ENCODE measurements at places on chromosomes 16 and 17. TPM values are rescaled to one million over a fixed set of nuclear protein-coding genes. Genes with fewer than 3 reads are reported as not detected.

DNA sequence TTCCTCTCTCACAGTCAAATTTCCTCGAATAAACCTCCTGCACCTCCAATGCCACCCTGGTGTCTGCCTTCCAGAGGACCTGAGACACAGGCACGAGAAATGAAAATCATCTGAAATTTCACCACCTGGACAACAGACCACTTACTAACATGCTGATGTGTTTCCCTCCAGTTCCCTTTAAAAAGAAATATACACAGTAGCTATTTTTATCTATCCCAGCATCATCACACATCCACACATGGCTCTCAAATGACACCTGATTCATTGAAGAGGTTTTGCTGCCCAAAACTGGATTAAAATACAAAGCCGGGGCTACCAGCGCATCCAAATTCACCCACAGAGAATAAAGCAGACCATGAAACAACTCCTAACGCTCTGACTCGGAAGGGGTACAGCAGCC, 13.9 kb downstream of the ELAC2 start:
- DNase-seq = no peak
- no peaks in the 10 kb centered on the region for H3K4me1 ChIP-seq
- H3K27ac ChIP-seq = no peak overlapping the region
- no peak overlapping the region for H3K4me3 ChIP-seq
- no peaks in the 10 kb centered on the region for H3K36me3 ChIP-seq

DNA sequence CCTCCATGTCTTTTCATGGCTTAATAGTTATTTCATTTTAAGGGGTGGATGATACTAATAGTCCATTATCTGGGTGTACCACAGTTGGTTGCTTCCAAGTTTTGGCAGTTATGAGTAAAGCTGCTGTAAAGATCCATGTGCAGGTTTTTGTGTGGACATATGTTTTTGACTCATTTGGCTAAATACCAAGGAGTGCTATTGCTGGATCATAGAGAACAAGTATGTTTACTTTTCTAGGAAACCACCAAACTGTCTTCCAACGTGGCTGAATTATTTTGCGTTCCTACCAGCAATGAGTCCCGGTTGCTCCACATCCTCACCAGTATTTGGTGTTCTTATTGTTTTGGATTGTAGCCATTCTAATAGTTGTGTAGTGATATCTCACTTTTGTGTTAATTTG, 181.9 kb downstream of the SPECC1 start:
- H3K27ac ChIP-seq = no peak overlapping the region
- peaks cover 3% of the 10 kb centered on the region for H3K36me3 ChIP-seq
- no peaks in the 10 kb centered on the region for H3K4me1 ChIP-seq
- no peak for DNase-seq

DNA sequence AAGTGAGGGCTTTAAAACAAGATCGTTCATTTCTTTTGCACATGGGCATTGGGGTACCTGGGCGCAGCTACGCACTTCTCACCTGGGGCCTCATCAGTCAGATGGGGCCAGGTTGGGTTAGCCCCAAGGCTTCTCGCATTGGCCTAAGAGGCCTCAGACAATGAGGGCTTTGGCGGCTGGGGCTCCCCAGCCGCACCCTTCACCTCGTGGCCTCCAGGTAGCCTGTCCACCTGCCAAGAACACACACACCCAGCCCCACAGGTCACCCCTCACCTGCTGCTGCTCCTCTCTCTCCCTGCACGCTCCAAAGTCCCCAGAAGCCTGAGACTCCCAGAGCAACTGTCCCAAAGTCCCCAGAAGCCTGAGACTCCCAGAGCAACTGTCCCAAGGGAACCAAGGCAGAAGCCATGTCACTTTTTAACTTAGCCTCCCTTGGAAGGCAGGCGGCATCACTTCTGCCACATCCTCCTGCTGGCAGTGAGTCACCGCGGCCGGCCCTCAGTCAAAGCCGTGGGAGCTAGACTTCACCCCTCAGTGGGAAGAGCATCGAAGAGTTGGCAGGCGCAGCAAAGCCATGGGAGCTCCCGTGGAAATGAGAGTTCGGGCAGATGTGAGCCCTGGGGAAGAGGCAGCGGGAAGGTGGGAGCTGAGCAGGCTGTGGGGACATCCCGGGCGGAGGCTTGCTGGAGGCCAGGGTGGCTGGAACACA, 78.9 kb upstream of the PLCG2 start:
- H3K27ac ChIP-seq = no peak overlapping the region
- no peaks in the 10 kb centered on the region for H3K36me3 ChIP-seq
- no peaks in the 10 kb centered on the region for H3K27me3 ChIP-seq
- no peak overlapping the region for H3K4me3 ChIP-seq

DNA sequence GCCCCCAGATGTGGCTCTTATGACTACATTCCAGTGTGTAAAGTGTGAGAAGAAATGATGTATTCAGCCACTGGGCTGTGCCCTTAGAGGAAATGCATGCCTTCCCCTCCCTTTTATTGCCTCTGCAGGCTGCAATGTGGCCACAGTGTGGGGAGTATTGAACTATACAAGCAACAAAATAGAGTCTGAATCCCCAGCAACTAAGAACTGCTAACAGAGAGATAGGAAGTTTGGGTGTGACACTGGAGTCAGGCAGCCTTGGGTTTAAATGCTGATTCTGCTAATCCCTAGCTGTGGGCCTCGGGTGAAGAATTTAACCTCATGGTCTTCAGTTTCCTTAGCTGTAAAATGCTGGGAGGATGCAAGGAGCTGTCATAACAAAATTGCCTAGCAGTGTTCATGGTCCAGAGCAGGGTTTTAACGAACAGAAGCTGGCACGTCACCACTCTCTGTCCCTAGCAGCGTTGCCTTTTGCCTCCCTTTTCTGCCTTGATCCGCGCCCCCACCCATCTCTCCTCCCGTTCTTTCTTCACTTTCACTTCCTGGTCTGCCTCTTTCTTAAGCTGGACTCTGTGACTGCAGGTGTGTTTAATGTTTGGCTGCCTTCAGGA, 50.3 kb downstream of the KPNA2 start:
- H3K27me3 ChIP-seq = no peaks in the 10 kb centered on the region
- H3K36me3 ChIP-seq = no peaks in the 10 kb centered on the region
- no peak overlapping the region for H3K4me3 ChIP-seq
- no peak for DNase-seq
- H3K27ac ChIP-seq = no peak overlapping the region

GRCh38 chr16:14667347-14668266, 26.5 kb downstream of the PLA2G10 start:
- no peaks in the 10 kb centered on the region for H3K4me1 ChIP-seq
- H3K27ac ChIP-seq = no peak overlapping the region
- H3K36me3 ChIP-seq = peaks cover 14% of the 10 kb centered on the region

DNA sequence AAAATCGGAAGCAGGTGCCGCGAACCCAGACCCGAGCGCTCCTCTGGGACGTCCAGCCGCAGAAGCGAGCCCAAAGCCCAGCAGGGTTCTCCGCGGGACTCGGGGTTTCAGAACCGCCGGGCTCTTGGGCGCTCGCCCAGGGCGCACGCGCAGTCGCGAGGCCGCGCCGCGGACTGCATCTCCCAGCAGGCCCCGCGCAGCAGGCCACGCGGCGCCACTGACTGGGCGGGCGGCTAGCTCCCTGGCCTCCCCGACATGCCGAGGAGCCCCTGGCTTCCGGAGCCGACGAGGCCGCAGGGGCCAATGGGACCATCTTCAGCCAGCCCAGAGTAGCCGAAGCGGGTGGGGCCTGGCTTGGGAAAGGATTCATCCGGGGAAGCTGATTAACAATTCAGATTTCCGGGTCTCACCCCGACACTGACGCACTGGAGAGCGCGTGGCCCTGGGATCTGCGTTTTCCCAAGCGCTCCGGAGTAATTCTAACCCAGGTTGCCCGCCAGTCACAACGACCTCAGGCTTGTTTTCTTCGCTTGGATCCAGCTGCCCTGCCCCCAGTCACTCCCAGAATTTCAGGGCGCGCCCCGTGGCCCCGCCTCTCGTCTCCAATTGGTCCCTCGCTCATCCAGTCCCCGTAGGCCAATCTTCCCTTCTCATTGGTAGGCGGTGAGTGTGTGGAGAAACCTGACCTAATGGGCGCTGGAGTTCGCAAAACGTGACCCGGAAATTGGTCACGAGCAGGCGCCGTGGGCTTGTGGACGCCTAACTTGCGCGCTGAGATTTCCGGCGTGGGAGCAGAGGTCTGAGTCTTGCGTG, at the start of gene ZNF263:
ZNF263 (plus strand) TSS at position 762 of the 813 bp plus-strand sequence. CDS start 328 bp downstream, outside the sequence.
- peak within 1 kb of the TSS; percentile 63 for H3K4me3 ChIP-seq
- DNase-seq = peak; percentile 97
- peak within 1 kb of the TSS; percentile 97 for H3K27ac ChIP-seq

DNA sequence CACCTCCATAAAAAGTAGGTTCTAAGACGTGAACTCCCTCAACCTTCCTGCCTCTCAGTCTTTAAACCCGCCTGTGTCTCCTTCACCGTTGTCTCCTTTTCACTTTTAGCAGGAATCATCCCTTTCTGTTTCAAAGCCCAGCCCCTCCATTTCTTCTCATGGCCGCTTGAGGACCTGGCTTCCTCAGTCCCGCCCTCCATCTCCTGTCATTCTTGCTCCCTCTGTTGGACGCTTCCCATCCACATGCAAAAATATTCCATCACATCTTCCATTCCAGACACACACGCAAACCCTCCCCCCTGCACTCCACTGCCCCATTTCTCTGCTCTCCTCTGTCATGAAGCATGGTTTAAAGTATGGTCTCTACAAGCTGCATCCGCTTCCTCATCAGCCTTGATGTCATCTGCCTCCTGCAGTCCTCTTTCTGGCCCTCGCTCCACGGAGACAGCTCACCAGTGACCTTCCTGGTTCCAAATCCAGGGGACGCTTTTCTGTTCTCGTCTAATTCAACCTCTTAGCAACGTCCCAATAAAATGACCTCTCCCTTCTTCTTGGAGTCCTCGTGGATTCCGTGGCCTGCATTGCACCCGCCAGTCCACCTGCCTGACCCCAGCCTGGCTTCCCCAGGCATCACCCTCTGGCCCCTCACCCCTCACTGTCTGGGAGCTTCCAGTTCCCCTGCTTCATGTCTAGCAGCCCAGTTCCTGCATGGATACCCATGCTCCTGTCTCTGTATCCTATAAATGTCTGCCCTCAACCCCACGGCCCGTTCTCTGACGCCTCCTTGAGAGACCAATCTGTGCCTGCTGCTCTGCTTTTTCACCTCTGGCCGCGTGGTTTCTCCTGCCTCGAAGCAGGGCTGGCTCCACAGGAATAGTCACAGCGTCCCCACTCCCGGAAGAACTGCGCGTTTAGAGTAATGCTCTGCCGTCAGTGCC, 26.2 kb downstream of the ANKRD40 start:
- no peak overlapping the region for H3K27ac ChIP-seq
- H3K27me3 ChIP-seq = no peaks in the 10 kb centered on the region
- DNase-seq = peak; percentile 31

GRCh38 chr16:80938004-80938878, 68.4 kb downstream of the CMC2 start:
- H3K27ac ChIP-seq = no peak overlapping the region
- no peaks in the 10 kb centered on the region for H3K4me1 ChIP-seq
- DNase-seq = peak; percentile 7
- H3K36me3 ChIP-seq = no peaks in the 10 kb centered on the region
- no peak overlapping the region for H3K4me3 ChIP-seq

DNA sequence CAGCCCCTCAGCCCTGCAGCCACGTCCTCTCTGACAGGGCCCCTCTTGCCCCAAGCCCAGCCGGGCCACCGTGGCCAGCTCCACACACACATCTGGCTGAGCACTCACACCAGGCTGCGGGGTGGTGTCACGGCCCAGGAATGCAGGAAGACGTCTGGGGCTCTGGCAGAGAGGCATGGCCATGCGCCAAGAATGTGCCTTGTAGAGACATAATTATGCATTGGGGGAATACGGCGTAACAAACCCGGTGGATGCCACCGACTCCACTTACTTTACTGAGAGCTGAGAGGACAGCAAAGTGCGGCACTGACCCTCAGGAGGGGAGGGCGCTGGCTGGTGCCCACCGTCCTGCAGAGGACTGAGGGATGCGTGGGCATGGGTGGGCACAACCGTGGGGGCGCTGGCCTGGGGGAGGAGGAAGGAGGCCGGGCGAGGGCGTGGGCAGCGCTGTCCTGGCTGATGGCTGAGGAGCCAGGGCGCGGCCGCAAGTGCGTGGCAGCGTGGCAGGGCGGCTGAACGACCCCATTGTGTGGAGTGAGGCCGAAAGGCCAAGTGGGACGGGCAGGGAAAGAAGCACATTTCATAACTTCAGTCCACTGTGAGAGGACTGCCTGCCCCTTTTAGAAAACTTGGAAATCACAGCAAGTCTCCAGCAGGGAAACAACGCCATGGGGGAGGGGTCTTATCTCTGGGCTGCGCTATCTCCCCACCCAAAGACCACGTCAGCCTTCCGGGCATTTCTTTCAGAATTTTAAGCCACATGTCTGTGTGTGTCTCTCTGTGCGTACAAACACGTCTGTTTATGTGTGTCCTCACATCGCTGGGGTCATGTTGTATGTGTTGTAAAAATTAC, 30.6 kb downstream of the METRNL start:
- H3K36me3 ChIP-seq = no peaks in the 10 kb centered on the region
- H3K4me1 ChIP-seq = peaks cover 17% of the 10 kb centered on the region
- peak; percentile 94 for DNase-seq
- no peaks in the 10 kb centered on the region for H3K27me3 ChIP-seq
- H3K4me3 ChIP-seq = peak overlapping the region; percentile 60

DNA sequence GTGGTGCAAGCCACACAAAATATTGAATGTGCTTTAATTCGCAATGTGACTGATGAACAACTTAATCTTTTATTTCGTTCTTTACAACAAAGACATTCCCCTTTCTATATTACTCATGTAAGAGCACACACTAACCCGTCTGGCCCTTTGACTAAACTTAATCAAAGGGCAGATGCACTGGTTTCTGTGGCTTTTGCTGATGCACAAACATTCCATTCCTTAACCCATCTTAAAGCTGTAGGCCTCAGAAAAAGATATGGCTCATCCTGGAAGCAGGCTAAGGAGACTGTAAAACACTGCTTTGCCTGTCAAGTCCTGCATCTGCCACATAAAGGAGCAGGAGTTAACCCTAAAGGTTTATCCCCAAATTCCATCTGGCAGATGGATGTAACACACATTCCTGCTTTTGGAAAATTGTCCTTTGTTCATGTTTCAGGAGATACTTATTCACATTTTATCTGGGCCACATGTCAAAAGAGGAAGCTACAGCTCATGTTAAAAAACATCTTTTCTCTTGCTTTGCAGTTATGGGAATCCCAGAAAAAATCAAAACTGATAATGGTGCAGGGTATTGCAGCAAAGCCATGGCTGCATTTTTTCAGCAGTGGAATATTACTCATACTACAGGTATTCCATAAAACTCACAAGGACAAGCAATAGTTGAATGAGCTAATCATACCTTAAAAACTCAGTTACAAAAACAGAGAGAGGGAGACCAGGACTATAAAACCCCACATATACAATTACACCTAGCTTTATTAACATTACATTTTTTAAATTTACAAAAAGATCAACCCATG, 137.2 kb downstream of the AHSP start:
- DNase-seq = peak; percentile 45
- no peak overlapping the region for H3K27ac ChIP-seq
- H3K27me3 ChIP-seq = peaks cover 34% of the 10 kb centered on the region
- H3K36me3 ChIP-seq = no peaks in the 10 kb centered on the region

Gene XYLT1
- total RNA-seq = 1.3 TPM

Gene UBB
- 2,361 TPM for total RNA-seq
